T1000 (cell line): ENCODE measurements at places on chromosomes 6 and 20.

DNA sequence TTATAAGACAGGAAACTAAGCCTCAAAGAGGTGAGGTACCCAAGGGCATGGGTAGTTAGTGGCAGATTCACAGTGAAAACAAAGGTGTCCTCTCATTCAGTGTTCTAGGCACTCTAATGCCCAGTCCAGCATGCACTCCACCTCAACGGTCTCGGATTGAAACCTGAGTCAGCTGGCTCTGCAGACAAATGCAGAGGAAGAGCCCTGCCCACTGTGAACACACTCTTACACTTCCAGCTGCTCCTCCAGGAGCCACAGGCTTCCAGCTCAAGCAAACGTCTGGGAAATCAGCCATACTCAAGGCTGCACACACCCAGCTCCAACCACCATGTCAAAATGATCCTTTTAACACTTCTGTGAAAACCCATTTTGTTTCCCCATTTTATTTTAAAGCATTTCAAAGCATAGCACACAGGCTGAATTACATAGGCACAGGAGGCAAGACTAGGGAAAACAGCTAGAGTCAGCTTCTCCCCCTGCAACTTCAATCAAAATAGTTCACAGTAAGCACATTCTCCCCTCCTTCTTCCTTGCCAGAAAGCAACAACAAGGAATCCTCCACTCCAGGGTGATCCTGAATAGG, 3.0 kb upstream of the IL17A start:
- no peak for DNase-seq

GRCh38 chr6:39518221-39518620, 195.7 kb upstream of the KCNK16 start:
- no peak for DNase-seq

GRCh38 chr6:10441004-10441654, 26.3 kb upstream of the TFAP2A start:
- DNase-seq, result peak; percentile 56

- no peak for DNase-seq
Observed at GRCh38 chr6:1586861-1587450, 22.8 kb upstream of the FOXC1 start.

DNA sequence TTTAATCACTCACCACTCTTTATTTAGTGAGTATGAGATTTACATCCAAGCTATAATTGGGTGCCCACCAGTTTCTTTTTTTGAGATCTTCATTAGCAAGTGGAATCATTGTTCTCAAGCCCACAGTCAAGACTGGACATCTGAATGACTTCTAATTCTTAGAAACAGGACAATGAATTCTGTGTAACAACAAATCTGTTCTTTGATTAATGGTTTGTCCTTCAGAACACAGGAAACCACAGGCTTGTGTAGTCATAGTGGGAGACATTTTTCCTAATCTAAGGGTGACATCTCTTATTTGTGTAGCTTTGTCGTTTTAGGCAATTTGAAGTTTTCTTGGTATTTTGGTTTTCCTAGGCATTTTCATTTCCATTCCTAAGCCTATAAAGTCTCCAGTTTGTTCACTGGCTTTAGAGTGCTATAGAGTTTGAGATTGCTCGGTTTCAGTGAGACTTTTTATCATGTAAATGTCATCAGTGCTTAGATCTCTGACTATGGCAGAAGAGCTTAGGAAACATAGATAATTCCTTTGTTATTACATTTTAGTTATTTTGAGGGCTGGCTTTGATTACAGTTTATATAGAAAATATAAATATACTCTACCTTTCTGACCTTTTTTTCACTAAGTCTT, 903.9 kb upstream of the MAP3K7 start:
- DNase-seq, result no peak

DNA sequence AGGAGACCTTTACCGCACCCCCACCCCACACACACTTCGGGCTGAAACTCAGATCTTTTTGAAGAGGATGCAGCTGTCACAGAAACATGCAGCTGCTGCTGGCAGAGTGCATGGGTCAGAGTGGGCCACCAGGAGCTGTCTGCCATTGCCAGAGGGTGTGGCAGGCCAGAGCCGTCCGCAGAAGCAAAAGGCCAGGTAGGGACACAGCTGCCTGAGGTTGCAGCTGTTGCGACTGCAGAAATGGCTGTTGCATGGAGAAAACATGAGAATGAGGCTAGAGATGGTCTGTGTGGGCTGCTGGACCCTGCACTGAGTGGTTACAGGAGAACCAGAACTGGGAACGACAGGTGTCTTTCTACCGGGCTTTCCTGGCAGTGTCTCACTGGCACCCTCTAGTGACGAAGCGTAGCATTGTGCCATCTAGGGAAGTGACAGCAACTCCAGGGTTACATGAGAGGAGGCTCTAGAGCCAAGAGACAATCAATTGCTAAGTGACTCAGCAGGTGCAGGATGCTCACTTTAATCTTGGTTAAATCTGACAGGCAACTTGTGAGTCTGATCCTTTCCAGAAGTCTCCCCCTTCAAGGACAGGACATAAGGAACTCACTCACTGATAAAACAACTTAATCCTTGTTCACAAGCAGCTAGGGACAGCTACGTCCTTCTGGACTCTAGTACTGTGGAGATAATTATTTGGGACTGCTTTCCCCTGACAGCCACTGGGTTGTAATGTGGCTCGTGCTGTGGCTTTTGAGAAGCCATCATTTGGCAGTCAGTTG, 29.1 kb upstream of the SERPINB9 start:
- peak; percentile 64 for DNase-seq

DNA sequence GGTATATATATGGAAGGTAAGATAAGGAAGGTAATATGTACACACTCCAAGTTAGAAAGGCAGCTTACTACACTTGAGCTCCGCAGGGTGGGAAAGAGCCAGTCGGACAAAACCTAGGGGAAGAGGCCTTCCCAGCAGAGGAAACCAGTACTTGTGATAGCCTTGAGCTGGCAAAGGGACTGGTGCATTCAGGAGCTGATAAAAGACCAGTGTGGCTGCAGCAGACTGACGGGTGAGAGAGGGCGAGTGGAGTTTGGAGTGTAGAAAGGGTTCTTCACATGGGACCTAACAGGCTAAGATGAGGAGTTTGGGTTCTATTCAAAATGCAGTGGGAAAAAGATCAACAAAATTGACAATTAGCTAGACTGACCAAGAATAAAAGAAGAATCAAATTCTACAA, 49.3 kb upstream of the KIF13A start:
- DNase-seq, result no peak

DNA sequence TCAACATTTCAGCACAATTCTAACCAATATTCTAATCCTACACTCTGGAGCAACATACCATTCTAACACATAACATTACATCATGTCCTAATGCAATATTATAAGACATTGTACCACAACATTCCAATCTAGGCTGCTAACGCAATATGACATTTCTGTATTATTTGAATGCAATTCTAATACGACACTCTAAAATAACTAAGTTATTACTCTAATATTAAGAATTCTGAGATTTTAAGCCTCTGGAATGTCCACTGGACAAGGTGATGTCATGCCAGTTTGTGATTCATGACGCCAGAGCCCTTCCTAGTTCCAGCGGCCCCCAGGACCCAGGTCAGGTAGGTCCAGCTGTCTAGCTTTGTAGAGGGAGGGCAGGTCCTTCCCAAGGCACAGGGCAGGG, 69.7 kb upstream of the SIRPA start:
- no peak for DNase-seq

GRCh38 chr6:87093651-87094050, 1.3 kb downstream of the CGA start:
- DNase-seq, result no peak

GRCh38 chr6:111552241-111552744, 53.4 kb downstream of the TRAF3IP2 start:
- peak; percentile 41 for DNase-seq

- DNase-seq, result no peak
Observed at GRCh38 chr6:115001731-115002350, 659.0 kb upstream of the HS3ST5 start.

DNA sequence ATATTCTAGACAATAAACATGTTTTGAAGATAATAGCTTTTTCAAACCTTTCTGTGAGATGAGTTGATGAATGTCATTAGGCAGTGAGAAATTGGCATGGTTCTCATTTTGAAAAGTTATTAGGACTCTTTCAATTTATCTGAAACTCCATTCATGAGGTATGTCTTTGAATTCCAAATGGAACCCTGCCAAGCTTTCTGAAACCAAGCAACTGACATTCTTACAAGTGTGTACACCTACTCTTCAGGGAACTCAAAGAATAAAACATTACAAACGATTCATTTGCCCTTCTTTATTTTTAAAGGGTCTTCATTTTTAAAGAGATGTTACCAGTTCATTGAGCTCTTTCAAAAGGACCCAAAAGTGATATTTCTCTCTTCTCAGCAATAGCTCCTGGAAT, 2.1 kb upstream of the TRDN start:
- no peak for DNase-seq

GRCh38 chr20:53926428-53927028, 143.9 kb downstream of the BCAS1 start:
- DNase-seq, result peak; percentile 66

DNA sequence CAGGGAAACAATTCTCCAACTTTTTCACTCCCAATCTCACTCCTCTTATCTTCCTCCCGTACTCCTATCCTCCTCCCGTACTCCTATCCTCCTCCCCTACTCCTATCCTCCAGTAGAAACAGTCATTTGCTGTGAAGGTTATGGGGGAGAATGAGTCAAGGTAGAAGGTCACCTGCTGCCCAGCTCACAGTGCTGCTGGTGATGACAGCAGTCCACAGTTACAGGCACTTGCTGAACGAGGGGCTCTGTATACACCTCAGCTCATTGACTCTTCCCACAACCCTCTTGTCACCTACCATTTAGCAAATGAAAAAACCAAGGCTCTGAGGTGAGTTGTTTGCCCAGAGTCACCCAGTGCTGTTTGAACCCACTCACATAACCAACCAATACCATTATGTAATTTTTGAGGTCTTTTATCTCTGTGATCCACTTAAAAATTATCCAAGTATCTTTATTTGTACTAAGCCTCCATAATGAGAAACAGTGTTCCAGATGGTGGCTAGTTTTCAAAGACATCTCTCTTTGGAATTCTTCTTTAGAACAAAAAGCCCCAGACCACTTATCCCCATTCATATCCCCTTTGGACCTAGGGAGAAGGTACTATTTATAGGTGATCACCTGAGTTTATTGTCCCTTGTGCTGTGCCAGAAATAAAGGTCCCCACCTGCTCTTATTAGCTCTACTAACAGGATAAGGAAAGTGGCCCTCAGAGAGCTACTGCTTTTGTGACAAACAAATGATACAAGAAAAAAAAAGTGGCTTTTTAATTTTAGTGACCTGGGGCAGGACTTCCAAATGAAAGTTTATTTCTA, 53.2 kb downstream of the PTPN1 start:
- DNase-seq, result no peak

- DNase-seq, result no peak
Observed at GRCh38 chr20:2327620-2328555, 32.1 kb downstream of the TGM3 start.

- DNase-seq, result no peak
Observed at GRCh38 chr6:98980819-98981218, 33.1 kb upstream of the FBXL4 start.

- no peak for DNase-seq
Observed at GRCh38 chr20:2401527-2401926, 20.8 kb downstream of the TGM6 start.

DNA sequence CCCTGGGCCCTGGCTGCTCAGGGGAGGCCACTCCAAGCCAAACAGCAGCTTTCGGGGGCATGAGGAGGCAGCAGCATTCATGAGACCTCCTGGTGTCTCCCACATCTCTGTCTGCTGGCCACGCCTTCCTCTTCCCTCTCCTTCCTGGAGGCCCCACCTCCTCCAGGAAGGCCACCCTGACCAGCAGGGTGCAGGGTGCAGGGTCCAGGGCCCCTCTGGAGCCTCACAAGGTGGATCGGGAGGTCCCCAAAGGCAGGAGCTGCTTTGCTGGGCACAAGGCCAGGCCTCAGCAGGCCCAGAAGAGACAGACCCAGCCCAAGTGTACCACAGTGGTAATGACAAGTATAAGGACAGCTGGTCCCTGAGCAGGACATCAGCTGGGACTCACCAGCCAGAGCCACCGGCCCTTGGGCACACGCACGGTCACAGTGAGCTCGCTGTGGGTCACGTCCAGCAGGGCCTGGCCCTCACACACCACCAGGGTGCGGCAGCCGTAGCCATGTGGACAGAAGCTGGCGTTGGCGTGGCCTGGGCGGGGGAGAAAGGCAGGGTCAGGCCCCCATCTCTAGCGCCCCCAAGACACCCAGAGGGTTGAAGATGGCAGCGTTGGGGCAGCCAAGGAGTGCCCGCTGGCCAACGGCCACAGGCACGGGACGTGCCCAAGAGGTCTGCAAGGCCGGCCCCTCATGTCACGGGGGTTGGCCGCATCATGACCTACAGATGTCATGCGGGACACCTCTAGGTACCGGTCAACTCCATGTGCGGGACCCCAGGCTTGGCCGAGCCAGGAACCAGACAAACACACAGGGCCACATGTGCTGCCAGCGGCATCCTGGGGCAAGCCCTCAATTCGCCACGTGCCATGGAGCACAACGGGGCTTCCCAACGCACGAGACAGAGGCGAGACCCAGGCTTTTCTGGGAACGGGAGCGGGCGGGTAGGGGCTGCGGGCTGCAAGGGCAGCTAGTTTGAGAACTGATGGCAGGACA, 26.9 kb downstream of the ADRM1 start:
- no peak for DNase-seq

GRCh38 chr6:10310330-10310653, 104.6 kb downstream of the TFAP2A start:
- no peak for DNase-seq

- no peak for DNase-seq
Observed at GRCh38 chr6:136324686-136325380, 35.2 kb upstream of the BCLAF1 start.

DNA sequence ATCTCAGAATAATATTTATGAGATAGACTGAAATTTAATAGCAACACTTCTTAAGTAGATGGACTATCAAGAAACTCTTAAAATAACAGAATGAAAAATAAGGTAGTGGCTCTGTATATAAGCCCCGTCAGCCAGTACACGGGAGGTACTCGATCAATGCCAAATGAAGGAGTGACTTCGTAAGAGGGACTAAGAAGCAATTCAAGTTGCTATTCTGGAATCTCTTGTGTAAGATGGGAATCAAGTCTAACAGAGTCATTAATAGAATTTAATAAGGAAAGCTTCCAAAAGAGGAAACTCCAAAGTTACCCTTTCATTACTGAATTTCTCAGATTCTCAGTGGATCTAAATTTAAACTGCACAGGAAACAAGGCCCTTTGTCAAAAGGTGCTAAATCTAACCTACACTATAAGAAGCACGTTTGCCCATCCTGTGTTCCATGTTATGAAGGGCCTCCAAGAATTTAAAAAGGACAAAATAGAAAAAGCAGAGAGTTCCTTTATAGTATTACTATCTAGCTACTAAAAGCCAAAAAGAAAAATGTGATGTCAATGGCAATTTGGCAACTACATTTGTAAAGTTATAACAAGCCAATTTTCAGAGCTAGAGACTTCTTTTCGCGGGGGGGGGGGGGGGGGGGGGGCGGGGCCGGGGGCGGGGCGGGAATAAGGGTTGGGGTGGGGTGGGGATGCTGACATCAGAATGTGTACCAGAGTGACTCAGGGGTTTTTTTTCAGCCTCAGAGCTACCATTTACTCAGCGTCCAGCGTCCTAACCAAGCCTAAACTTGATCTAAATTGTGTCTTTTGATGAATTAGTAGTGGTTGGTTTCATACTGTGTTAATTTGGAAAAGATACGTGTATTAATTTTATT, 200.6 kb downstream of the GMPR start:
- no peak for DNase-seq

- no peak for DNase-seq
Observed at GRCh38 chr6:123562677-123563076, 74.1 kb downstream of the TRDN start.
